Umbilical cord (tissue), 2 donors: ENCODE measurements at places on chromosomes 2 and 18. TPM values are rescaled to one million over a fixed set of nuclear protein-coding genes. Genes with fewer than 3 reads are reported as not detected.

RAPGEF4 gene
- 19.0 TPM for total RNA-seq

KCNG2 gene
- total RNA-seq, result 2.6 TPM

SLC4A5 gene
- 3.6 TPM for total RNA-seq

PPP4R1 gene
- total RNA-seq, result 197 TPM

FAM124B gene
- 10.1 TPM for total RNA-seq

SLC19A3 gene
- total RNA-seq, result 6.7 TPM

NAT8 gene
- total RNA-seq, result not detected

ITPRIPL1 gene
- 5.5 TPM for total RNA-seq

RAX gene
- total RNA-seq, result 3.4 TPM

NPPC gene
- not detected for total RNA-seq

MYL12B gene
- total RNA-seq, result 174 TPM

TUBA4B gene
- total RNA-seq, result 0.72 TPM

ADD2 gene
- total RNA-seq, result 3.4 TPM

LYPD6B gene
- 4.3 TPM for total RNA-seq

HTRA2 gene
- total RNA-seq, result 49.4 TPM

ANO7 gene
- total RNA-seq, result 6.5 TPM

PCARE gene
- 1.4 TPM for total RNA-seq

BMP10 gene
- 0.48 TPM for total RNA-seq

PSMD1 gene
- 45.3 TPM for total RNA-seq

C1GALT1C1L gene
- 1.2 TPM for total RNA-seq

NCKAP1 gene
- total RNA-seq, result 202 TPM

GALNT5 gene
- total RNA-seq, result 77.8 TPM

RAMP1 gene
- total RNA-seq, result 11.8 TPM

WDR7 gene
- 46.5 TPM for total RNA-seq

MAP3K19 gene
- total RNA-seq, result 5.3 TPM

SERPINB3 gene
- total RNA-seq, result 0.96 TPM
